Effector memory CD4-positive, alpha-beta T cell (primary cell): ENCODE measurements at places on chromosomes 7 and 10.
A peak's percentile ranks its signal among the peaks of the same experiment; 100 is the strongest.

DNA sequence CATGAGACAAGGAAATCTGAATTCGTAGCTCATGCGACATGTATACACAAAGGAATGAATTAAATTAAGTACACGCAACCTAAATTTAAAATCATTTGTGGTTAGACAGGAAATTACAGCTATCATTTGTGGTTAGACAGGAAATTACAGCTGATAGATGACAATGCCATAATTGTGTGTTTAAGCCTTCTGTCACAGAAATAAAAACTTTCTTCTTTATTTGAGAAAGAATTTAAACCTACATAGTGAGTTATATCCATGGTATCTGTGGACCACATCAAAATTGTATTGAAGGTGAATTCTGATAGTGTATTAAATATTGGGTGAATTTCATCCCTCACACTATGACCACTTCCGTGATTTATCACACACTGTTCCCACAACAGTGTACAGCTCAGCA lies 362.9 kb downstream of the MAGI2 start:
- DNase-seq = no peak

DNA sequence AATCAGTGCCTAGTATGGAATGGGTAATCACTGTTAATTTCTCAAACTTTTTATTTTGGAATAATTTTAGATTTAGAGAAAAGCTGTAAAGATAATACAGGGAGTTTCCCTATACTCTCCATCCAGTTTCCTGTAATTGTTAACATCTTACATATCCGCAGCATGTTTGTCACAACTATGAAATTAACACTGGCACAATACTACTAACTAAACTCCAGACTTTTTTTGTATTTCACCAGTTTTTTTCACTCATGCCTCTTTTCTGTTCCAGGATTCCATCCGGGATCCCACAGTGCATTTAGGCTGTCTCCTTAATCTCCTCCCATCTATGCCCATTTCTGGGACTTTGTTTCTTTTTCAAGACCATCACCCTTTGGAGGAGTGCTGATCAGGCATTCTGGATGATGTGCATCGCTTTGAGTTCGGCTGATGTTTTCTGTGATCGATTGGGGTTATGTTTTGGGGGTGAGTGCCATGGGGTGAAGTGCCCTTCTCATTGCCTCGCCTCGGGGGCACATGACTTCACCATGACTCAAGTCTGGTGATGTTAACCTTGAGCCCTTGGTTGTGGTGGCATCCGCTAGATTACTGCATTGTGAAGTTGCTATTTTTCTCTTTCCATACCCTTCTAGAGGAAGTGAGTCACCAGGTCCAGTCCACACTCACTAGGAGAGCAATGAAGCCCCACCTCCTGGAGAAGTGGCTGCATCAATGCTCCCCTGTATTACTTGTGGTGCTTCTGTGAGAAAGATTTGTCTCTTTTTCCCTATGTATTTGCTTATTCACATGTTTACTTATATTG lies 43.9 kb upstream of the GRB10 start:
- no peak for DNase-seq

DNA sequence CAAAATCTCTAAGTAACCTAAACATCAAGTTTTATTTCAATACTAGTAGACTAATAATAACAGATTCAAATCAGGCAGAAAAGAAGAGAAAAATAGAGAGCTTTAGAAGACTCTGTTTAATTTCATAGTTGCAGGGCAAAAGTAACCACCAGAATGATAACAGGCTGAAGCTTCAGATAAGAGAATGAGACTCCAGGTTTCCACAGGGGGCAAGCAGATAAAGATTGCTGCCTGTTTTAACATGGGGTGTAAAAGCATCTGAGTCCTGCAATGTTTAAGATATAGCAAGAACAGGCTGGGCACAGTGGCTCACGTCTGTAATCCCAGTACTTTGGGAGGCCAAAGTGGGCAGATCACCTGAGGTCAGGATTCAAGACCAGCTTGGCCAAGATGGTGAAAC lies 11.0 kb downstream of the CROT start:
- no peak for DNase-seq

- DNase-seq = no peak
These were observed 57.2 kb downstream of the CALML3 start for GRCh38 chr10:5581670-5582566.

DNA sequence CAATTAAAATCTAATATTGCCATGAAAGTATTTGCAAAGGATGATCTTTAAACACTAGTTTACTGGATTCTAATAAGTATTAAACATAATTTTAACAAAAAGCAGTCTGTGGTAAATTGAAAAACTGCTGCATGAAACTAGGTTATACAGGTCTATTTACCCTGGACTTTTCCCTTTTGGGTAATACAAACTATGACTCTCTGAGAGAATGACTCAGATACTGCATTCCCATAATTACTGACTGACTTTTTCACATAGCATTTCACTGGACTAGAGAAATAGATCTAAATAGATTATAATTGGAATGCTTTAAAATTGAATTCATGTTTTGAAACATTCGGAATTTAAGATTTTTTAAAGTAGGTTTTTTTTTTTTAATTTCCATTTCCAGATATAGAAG lies 395.7 kb downstream of the THSD7A start:
- no peak for DNase-seq

- no peak for DNase-seq
These were observed 106.7 kb upstream of the PRSS58 start for GRCh38 chr7:142364551-142364950.

- DNase-seq = no peak
These were observed 11.3 kb upstream of the SMO start for GRCh38 chr7:129176916-129177710.

DNA sequence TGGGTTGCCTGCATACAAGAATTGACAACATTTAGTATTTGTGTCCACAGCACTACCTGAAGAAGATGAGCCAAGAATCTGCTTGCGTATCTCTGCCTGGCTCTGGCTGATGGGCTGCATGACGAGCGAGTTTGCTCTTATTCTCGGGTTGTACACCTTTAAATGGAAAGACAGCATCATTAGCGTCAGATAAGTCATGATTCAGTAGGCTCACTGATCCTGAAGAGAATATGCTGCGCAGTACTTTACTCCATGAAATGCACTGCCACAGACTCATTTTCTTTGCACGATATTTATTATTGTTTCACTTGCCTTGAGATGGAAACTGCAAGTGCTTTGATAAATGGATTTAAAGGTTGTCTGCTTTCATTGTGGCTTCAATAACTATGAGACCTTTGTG lies 28.6 kb downstream of the DHX32 start:
- no peak for DNase-seq

GRCh38 chr7:99485094-99485493 lies 12.4 kb downstream of the ZNF789 start:
- no peak for DNase-seq

DNA sequence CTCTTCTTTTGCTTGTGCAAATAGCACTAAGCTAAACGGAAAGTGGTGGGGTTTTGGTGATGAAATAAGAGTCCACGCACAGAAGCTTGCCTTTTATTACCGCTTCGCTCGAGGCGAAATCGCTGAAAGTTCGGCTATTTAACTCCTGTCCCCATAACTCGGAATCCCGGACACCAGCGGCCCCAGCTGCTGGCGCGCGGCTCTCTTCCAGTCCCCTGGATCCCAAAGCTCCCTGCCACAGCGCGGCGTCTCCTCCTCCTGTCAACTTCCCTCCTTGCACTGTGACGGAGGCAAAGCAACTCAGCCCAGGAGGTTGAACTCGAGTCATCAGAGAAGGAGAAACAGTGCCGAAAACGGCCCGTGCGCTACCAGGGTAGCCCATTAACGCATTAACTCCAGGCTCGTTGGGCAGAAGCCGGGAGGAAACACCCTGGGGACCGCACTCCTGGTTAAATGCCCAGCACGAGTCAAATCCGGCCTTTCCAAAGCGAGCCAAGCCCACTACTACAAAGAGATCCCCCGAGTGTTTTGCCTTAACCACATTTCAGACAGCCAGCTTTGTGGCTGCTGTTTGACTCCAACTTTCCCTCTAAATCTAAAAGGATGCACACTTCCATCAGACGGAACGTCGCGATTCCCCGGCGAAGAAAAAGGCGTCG lies 1.3 kb downstream of the SEMA3D start:
- no peak for DNase-seq

DNA sequence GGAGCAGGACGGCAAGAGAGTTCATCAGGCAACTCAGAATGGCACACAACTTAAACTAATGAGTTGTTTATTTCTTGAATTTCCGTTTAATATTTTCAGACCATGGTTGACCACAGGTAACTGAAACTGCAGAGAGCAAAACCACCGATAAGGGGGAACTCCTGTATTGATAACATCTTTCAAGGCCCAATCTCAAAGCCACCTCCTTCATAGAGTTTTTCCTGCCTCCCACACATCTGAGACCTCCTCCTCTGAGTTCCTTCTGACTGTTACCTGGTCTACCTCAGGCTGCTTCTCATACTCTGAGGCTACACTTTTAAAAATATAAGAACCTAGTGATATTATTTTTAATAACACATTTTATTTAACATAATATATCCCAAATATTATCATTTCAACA lies 341.5 kb upstream of the NPVF start:
- no peak for DNase-seq

DNA sequence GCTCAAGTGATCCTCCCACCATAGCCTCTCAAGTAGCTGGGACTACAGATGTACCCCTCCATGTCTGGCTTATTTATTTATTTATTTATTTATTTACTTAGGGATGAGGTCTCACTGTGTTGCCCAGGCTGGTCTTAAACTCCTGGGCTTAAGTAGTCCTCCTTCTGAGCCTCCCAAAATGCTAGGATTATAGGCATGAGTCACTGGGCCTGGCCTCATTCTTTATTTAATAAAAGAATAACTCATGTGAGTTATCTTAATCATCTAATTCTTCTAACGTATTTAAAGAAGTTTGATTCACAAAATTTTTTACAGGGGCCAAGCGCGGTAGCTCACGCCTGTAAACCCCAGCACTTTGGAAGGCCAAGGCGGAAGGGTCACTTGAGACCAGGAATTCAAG lies 8.0 kb upstream of the SLC26A4 start:
- DNase-seq = no peak

DNA sequence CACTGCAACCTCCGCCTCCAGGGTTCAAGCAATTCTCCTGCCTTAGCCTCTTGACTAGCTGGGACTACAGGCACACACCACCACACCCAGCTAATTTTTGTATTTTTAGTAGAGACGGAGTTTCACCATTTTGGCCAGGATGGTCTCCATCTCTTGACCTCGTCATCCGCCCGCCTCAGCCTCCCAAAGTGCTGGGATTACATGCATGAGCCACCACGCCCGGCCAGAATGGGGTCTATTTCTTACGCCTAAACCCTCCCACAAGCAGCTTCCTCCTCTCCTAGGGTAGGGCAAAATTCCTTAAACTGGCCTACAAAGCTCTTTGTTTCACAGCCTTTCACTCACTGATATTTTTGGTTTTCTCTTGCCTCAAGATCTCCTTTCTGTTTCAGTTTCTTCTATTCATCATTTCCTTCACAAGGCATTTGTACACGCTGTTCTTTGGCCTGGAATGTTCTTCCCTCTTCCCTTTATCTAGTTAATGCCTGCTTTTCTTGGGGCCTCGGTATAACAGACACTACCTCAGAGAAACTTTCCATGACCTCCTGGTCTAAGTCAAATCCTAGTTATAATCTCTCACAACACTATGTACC lies 6.7 kb downstream of the CPEB3 start:
- DNase-seq = no peak

GRCh38 chr7:155799514-155799913 lies 12.7 kb downstream of the SHH start:
- DNase-seq = no peak

DNA sequence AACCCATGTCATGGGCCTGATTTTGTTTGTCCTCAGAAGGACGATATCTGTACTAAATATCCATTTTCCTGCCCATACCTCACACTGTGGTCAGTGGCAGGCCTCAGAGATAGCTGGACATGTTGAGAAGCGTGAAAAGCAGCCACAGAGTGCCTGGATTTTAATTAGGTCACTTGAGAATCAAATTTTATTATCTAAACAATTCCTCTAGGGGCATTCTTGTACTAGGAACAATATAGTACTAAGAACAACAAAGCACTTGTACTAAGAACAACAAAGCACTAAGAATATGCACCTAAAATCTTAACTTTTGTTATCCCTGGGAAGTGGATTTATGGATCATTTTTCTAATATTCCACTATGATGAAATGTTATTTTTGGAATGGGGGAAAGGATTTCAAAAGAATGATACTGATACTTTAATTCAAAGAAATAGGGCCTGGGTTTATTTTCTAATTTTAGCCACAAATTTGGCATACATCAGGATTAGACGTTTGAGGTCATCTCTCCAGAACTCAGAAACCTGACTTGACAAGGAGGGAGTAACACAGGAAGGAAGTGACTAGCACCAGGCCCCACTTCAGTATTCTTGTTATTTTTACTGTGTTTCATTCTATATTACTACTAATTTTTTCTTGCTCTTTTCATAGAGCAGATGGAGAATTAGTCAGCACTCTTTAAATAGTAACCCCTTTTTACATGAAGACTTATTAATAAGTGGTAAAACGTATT lies 112.2 kb downstream of the EXOC4 start:
- DNase-seq = no peak

DNA sequence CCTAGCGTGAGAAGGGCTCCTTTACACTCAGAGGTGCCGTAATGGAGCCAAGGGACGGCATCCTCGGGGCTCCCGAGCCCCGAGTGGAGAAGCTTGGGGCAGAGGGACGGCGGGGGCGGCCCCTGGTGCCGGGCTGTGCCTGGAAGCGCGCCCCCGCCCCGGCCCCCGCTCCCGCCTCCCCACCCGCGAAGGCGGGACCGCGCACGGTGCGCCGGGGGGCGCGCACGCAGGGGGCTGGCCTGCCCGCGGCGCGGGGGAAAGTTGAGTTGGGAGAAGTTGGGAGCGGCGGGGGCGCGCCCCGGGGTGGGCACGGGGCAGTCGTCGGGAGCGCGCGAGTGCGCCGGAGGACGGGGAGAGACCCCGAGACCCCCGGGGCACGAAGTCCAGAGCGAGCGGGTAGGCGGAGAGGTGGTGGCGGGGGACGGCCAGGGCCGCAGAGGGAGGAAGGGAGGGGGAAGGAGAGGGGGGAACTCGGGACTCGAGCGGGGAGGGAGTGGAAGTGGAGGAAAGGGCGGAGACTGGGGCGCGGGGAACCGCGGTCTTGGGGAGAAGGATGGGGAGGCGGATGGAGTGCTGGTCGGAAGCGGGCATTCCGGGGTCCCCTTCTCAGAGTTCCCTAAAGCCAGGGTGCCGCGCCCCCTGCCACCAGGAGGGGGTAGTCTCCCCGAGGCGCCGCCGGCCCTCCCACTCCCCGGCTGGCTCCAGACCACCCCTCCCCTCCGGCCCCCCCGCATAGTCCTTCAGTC lies at the start of gene SLC4A2:
Gene SLC4A2, plus strand, starts transcription at position 223 of the 746 bp plus-strand sequence. CDS start 2,399 bp downstream, outside the sequence.
- DNase-seq = peak; percentile 56

- DNase-seq = no peak
These were observed 287.7 kb downstream of the ABCA13 start for GRCh38 chr7:48458701-48459524.

- DNase-seq = no peak
These were observed 154.4 kb downstream of the CCDC7 start for GRCh38 chr10:32600317-32600716.

DNA sequence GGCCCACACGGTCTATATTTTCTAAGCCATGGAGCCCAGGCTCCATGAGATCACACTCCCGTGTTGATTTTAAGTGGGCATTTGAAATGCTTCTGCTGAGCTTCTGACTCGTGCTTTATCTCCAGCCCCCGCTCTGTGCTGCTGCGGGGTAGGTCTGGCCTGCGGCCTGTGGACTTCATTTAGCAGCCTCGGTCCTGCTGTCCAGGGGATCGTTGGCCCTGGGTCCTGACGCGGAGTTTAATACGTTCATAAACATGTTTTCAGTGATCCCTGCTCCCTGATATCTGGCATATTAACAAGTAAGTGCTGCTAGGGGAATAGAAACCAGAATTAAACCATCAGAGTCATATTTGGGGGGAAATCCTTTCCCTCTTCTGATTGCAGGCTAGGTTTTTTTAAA lies 540.3 kb upstream of the MGMT start:
- DNase-seq = no peak
